Activated CD8-positive, alpha-beta memory T cell treated with anti-CD3 and anti-CD28 coated beads, Interleukin-2, amount 10 ng/mL, durations not matched to agents 7 days and 5 days (primary cell): ENCODE measurements at places on chromosomes 12 and 14. TPM values are rescaled to one million over a fixed set of nuclear protein-coding genes. Genes with fewer than 3 reads are reported as not detected.

GRCh38 chr12:62632411-62632918 is 165.8 kb downstream of the MON2 start:
- peaks cover 79% of the 10 kb centered on the region for H3K27me3 ChIP-seq
- H3K27ac ChIP-seq = no peak overlapping the region
- peaks cover 2% of the 10 kb centered on the region for H3K36me3 ChIP-seq
- DNase-seq = no peak
- H3K4me3 ChIP-seq = peak overlapping the region; percentile 59
- H3K4me1 ChIP-seq = peaks cover 9% of the 10 kb centered on the region

DNA sequence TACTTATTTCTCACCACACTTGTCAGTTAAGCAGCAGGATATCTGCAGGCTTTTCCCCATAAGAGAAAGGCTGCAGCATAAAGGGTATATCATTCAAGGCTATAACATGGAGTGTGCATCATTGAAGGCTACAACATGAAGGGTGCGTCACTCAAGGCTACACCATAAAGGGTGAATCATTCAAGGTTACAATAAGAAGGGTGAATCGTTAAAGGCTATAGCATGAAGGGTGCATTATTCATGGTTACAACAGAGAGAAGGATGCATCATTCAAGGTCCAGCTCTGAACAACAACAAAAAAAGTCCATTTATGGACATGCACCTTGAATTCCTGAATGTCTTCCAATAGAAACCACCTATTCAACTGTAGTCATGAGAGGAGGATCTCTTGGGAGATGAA is 32.8 kb upstream of the LUM start:
- no peak overlapping the region for H3K27ac ChIP-seq
- no peak overlapping the region for H3K4me3 ChIP-seq
- H3K4me1 ChIP-seq = no peaks in the 10 kb centered on the region
- DNase-seq = no peak
- H3K27me3 ChIP-seq = no peaks in the 10 kb centered on the region
- no peaks in the 10 kb centered on the region for H3K36me3 ChIP-seq

- no peak overlapping the region for H3K27ac ChIP-seq
- no peaks in the 10 kb centered on the region for H3K4me1 ChIP-seq
- no peak overlapping the region for H3K4me3 ChIP-seq
- peaks cover 6% of the 10 kb centered on the region for H3K27me3 ChIP-seq
Observed at GRCh38 chr12:94898388-94898787, 105.1 kb downstream of the NDUFA12 start.

DNA sequence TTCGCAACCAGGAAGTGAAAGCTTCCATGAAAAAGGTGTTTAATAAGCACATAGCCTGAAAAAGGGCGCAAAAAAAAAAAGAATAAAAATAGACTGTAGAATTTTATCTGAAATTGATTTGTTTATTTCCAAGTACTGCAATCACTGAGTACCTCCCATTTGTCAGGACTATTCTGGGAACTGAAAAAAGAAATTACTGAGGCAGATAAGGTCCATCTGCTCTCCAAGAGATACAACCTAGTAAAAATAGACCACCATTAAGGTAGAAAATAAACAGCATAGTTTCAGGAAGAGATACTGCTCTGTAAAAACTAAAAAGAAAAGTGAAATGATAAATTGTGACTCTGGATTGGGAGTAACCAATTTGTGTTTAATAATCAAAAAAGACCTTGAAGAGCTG is 24.7 kb downstream of the OR4N2 start:
- no peak overlapping the region for H3K27ac ChIP-seq
- DNase-seq = no peak
- H3K4me1 ChIP-seq = no peaks in the 10 kb centered on the region
- no peaks in the 10 kb centered on the region for H3K27me3 ChIP-seq

DNA sequence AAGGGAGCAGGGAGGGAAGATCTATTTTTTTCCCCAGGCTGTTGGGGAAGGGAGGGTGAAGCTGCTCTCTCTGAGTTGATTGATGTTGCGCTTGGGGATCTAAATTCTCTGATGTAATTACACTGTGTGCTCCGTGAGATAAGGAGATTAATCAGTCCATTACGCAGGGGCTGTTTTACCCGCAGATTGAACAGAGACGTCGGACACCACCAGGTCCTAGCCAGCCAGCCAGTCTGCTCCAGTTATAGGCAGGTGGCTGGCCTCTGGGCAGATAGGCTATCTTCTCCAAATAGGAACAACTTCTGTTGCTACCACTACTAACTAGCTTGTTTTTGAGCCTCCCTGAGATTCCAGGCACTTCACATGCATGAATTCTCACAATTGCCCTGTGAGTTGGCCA is 91.1 kb downstream of the SRRM4 start:
- no peaks in the 10 kb centered on the region for H3K4me1 ChIP-seq
- DNase-seq = no peak
- no peaks in the 10 kb centered on the region for H3K27me3 ChIP-seq

- H3K27me3 ChIP-seq = peaks cover 29% of the 10 kb centered on the region
- peak overlapping the region; percentile 42 for H3K4me3 ChIP-seq
- peaks cover 17% of the 10 kb centered on the region for H3K4me1 ChIP-seq
- no peak for DNase-seq
- peaks cover 2% of the 10 kb centered on the region for H3K36me3 ChIP-seq
Observed at GRCh38 chr12:40223646-40224045, 1.2 kb upstream of the LRRK2 start.

DNA sequence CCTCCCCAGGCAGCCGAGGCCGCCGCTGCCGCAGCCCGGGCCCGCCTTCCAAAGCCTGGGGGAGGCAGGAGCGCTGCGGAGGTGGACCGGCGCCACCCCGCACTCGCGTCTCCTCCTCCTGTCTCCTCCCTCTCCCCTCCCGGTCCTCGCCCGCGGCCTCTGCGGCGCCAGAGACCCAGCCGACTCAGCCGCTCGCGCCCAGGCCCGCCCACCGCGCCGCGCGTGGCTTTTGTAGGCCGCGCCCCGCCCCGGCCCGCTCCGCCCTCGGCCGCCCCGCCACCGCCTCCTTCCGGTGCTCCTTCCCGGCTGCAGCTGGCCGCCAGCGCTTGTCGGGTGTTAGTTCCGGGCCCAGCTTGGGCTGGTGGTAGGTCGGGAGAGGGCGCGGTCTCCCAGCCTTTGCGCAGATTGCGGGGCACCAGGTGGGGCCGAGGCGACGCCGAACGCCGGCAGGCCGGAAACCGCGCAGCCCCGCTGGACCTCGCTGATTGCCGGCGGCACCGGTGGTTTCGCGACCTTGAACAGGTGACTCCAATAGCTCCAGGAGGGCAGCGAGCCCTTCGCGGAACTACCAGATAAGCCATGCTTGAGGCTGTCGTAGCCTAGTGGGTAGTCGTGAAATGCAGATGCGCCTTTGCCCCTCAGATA is at the start of gene CAPRIN2:
Gene CAPRIN2, minus strand, starts transcription at position 202 of the 645 bp plus-strand sequence. CDS start 1,431 bp downstream, outside the sequence.
- H3K27ac ChIP-seq = peak within 1 kb of the TSS; percentile 77
- peak within 1 kb of the TSS; percentile 85 for H3K4me3 ChIP-seq
- peak; percentile 95 for DNase-seq
- peaks cover 1% of the 10 kb centered on the region for H3K36me3 ChIP-seq

DNA sequence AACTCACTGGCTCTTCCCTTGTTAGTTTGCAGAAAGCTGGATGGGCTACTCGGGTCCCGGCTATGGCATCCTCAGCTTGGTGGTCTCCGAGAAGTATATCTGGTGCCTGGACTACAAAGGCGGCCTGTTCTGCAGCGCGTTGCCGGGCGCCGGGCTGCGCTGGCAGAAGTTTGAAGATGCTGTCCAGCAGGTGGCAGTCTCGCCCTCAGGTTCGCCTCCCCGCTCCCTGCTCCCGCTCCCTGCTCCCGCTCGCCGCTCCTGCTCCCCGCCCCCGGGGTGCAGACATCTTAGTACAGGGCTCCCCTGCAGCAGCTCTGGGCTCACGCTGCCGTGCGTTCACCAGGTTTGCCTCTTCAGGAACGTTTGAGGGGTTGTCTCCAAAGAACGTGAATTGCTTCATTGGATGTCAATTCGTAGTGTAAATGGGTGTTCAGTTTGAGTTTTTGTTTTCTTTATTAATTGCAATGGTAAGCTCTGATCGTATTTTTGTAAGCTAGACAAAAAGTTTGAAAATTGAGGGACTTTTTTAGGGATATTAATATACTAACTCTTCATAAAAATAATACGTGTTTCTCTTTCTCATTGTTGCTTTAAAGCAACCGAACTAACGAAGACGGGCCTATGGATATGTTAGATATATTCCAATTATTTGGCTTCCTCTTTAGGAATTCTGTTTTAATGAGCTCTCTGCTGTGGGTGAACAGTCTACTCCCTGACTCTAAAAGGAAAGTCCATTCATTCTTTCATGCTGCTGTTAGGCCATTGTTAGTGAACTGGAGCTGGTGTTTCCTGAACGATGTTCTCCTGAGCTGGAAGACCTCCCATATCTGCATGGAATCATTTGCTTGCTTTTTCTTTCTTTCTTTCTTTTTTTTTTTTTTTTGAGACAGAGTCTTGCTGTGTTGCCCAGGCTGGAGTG is 71.3 kb downstream of the ANKRD9 start:
- H3K27me3 ChIP-seq = no peaks in the 10 kb centered on the region
- peaks cover 3% of the 10 kb centered on the region for H3K4me1 ChIP-seq
- H3K36me3 ChIP-seq = no peaks in the 10 kb centered on the region
- H3K4me3 ChIP-seq = no peak overlapping the region
- H3K27ac ChIP-seq = no peak overlapping the region

DNA sequence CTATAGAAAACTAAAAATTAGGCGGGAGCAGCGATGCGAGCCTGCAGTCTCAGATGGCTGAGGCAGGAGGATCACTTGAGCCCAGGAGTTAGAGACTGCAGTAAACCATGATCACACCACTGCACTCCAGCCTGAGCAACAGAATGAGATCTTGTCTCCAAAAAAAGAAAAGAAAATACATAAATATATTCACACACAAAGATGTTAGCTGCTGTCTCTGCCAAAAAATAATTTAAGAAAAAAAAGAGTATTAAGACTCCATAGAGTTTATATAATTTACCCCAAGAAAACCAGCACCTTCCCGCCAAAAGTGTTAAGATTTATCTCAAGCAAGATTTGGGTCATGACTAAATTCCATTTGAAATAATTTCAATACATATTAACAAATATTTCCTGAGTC is 102.6 kb downstream of the MED13L start:
- peaks cover 51% of the 10 kb centered on the region for H3K4me1 ChIP-seq
- no peak overlapping the region for H3K4me3 ChIP-seq
- no peaks in the 10 kb centered on the region for H3K27me3 ChIP-seq
- no peak for DNase-seq
- H3K27ac ChIP-seq = no peak overlapping the region

GRCh38 chr12:76445462-76445861 is 97.2 kb upstream of the BBS10 start:
- no peak overlapping the region for H3K27ac ChIP-seq
- no peak overlapping the region for H3K4me3 ChIP-seq
- H3K27me3 ChIP-seq = no peaks in the 10 kb centered on the region
- peaks cover 41% of the 10 kb centered on the region for H3K36me3 ChIP-seq

GRCh38 chr14:83779266-83779665 is 1750.7 kb upstream of the FLRT2 start:
- no peak overlapping the region for H3K27ac ChIP-seq
- no peaks in the 10 kb centered on the region for H3K27me3 ChIP-seq
- no peaks in the 10 kb centered on the region for H3K36me3 ChIP-seq

DNA sequence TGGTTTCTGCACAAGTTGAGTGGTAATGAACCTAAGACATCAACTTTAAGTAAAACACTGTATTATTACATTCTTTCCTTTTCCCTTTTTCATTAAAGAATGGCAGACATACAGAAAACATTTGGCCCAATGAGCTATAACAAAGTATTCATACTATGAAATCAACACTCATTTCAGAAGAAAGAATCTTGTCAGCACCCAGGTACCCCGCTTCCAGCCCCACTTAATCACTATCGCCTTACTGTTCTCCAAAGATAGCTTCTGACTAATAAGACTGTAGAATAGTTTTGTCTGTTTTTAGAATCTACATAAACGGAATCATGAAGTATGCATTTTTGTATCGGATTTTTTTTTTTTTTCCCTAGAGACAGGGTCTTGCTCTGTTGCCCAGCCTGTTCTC is 9.5 kb downstream of the CNTN1 start:
- no peak overlapping the region for H3K27ac ChIP-seq
- H3K4me1 ChIP-seq = no peaks in the 10 kb centered on the region
- H3K36me3 ChIP-seq = no peaks in the 10 kb centered on the region
- no peak for DNase-seq
- no peaks in the 10 kb centered on the region for H3K27me3 ChIP-seq

DNA sequence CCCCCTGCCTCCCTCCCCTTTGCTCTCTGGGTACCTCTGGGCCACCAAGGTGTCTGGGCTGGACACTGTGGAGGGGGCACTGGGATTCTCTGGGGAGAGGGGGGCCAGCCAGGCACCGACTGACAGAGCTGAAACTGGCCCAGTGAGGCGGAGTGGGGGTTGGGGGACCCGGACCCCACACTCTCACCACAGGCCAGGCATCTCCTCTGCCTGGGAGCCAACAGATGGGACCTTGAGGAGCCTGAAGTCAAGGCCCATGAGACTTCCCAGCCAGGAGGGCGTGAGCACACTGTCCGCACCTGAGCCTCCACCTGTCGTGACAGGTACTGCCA is 39.8 kb upstream of the PPP1R13B start:
- no peaks in the 10 kb centered on the region for H3K36me3 ChIP-seq
- H3K27ac ChIP-seq = no peak overlapping the region
- H3K27me3 ChIP-seq = no peaks in the 10 kb centered on the region

The NPAS3 gene
- not detected for total RNA-seq

The SLC38A4 gene
- not detected for total RNA-seq

The C12orf54 gene
- total RNA-seq = not detected

The COL2A1 gene
- total RNA-seq = not detected
